DMS79 (cell line): ENCODE measurements at places on chromosomes 1 and 21.

- no peak for DNase-seq
These were observed 33.3 kb downstream of the BMP8A start for GRCh38 chr1:39524591-39525365.

DNA sequence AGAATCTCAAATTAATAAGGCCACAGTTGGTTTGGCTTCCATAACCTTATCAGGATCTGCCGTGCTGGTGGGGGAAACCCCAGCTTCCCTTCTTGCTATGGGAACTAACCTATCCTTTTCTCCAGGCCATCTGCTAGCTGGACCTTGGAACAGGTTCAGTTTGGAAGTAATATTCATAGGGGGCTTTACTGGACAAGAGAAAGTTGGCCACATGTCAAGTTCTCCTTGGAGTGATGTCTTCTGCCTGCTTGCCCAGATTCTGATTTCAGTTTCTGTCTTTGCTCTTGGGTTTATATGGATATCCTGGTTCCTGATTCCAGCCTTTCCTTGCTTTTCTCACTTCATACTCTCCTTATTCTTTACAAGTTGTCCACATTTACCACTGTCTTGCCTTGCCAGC lies 279.6 kb downstream of the ASTN1 start:
- no peak for DNase-seq

DNA sequence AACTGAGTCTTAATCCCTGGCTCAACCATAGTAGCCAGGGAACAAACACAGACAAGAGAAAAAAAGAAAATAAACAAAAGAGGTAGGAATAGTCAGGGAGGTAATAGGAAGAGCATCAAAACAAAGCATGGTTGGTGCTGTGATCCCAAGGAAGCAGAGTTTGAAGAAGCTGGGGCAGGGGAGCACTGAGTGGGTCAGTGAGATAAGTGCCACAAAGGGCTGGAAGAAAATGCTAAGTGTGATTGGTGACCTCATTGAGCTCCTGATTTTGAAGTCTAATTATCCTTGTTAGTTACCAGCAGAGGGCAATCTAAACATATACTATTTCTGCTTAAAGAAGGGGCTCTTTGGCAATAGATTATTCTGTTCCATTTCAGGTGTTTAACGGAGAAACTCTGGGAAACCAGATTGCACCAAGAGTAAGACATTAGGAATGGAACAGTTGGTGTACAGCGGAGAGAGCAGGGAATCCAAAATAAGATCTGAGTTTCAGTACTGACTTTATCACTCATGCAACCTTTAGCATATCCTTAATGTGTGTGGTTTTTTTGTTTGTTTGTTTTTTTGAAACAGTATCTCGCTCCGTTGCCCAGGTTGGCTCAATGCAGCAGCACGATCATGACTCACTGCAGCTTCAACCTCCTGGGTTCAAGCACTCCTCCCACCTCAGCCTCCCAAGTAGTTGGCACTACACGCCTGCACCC lies 30.7 kb upstream of the KIAA1614 start:
- DNase-seq = peak; percentile 43

DNA sequence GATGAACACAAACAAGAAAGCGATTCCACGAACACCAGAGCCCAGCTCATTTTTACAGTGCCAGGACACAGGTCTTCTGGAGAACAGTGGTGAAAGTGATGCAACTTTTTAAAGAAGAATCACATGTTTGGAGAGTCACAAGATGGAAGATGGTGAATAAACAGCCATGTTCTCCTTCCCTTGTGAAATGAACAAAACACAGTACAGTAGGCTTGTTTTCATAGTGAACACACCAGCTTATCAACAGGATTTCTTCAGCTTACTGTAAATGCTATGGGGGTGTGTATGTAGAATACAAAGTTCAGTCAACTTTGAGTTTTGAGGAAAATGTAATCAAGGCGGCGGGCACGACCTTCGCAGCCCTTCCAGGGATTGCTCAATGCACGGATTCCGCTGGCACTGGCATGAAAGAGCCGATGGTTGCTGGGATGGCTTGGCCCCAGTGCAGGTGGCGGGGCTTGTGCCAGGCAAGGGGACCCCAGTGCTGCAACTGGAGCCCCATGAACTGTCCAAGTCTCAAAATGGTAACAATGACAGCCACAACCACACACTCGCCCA lies 9.7 kb downstream of the TMPRSS3 start:
- DNase-seq = no peak

- no peak for DNase-seq
These were observed 16.8 kb downstream of the EDN2 start for GRCh38 chr1:41467673-41468072.
